ENCODE measurements at places on chromosomes 7 and 10. TPM values are rescaled to one million over a fixed set of nuclear protein-coding genes. Genes with fewer than 3 reads are reported as not detected.

GRCh38 chr10:9807846-9808245 is 1209.8 kb upstream of the CELF2 start:
- DNase-seq = no peak

DNA sequence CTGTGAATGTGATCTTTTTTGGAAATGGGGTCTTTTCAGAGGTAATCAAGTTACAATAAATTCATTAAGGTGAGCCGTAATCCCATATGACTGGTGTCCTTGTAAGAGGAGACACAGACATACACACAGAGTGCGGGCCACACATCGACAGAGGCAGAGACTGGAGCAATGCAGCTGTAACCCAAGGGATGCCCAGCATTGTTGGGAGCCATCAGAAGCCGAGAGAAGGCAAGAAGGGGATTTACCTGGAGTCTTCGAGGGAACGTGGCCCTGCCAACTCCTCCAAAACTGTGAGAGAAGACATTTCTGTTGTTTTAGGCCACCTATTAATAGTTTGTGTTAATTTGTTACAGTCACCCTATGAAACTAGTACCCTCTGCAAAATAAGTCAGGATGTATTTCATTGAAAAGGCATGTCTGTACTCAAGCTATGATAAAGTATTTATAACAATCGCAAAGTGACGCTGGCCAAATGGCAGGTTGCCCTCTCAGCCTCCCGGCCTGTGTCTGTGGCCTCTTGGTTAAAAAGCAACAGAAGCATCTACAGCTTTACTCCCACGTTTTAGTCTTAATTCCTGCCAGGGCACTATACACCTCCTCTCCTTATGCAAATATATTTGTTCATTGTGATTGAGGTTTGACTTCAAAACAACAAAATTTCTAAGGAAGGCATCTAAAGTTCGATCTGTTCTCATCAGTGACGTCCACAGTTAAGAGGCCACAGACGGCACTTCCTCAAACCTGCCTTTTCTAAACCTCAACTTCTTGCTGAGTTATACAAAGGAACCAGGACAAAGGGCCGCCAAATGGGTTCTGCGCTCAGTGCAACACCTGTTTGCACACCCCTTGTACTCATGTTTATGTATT is 46.8 kb downstream of the HIPK2 start:
- DNase-seq = no peak

- no peak for DNase-seq
These were observed 75.9 kb downstream of the AOAH start for GRCh38 chr7:36648441-36648840.

- no peak for DNase-seq
These were observed 66.4 kb downstream of the MGAM2 start for GRCh38 chr7:142177869-142178268.

FRA10AC1 gene
- total RNA-seq = 5.5 TPM

AFAP1L2 gene
- total RNA-seq = 15.5 TPM

NSUN5 gene
- 14.9 TPM for total RNA-seq
